ENCODE measurements at places on chromosomes 5 and 9.

- DNase-seq: no peak
These were observed 268.6 kb upstream of the PTGER4 start for GRCh38 chr5:40410964-40411635.

DNA sequence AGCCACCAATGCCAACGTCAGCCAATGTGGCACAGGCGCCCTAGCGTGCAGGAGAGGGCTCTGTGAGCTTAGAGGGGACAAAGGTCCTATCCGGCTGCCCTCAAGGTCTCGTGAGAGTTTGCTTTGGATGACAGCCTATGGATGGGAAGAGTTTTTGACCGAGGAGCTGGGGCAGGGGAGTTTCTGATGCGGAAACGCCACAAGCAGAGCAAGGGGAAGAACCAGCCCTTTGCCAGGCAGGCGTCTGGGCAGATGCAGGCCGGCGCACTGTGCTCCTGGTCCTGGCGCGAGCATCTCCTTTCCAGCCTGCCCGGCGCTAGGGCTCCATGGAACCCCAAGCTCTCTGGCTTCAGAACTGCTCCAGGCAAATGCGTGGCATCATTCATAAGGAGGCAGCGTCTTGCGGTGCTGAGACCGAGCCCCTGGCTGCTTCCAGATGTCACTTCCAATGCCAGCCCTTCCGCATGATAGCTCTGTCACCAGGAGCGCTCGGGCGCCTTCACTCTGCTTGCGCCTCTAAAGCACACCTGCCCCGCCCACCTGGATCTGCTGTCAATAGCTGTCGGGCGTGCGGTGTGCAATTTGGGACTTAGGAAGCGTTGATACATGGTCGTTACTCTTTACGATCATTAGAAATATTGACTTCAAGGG is 374.9 kb upstream of the IRX1 start:
- no peak for DNase-seq

DNA sequence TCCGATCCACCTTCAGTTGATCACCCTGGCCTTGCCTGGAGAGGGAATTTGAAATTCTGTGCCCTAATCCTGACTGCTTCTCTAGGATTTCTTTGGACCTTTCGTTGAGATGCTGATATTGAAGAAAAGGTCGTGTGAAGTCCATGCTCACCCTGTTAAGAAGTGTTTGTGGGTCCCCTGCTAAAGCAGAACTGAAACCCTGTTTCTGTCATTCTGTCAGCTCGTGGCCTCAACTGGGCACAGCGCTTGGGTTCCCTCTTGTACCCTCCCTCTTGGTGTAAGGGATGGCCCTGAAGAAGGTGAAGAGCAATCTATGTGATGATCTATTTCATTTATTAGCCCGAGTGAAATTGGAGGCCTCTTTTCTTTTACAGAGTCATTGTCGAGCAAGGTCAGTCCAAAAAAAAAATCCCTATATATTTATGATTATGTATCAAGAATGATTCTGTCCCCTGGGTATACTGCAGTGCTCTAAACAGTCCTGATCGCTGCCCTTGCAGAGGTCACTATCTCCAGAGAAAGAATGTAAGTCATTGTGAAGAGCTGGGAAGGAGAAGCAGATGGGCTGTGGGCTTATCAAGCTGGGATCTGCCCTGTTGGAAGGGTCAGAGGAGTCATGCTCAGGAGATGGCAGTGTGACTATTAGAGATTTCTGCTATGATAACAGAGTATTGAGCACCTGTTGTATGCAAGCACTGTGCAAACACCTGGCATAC is 56.1 kb downstream of the WWC1 start:
- no peak for DNase-seq

GRCh38 chr5:75363726-75364495 is 26.9 kb downstream of the HMGCR start:
- DNase-seq: no peak

- no peak for DNase-seq
These were observed 99.4 kb downstream of the OXCT1 start for GRCh38 chr5:41770799-41771198.

DNA sequence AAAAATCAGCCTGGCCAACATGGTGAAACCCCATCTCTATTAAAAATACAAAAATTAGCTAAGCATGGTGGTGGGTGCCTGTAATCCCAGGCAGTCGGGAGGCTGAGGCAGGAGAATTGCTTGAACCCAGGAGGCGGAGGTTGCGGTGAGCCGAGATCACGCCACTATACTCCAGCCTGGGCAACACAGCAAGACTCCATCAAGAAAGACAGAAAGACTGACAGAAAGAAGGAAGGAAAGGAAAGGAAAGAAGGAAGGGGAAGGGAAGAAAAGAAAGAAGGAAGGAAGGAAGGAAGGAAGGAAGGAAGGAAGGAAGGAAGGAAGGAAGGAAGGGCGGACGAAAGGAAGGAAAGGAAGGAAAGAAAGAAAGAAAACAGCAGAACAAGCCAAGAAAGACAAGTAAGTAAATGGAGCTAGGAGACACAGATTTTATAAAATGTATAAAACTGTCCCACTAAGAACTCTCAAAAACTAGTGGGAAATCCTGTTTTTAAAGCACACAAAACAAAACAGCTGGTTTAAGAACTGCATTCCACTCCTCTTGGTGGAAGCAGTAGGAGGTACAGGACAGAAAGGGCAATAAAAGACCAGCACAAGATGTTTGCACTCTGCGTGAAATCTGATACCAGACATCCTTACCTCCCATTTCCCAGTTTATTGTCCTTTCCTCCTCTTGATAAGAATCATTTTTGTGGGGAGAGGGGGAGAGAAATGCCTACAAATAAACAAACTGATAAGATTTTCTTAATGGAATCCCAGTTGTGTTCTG is 46.7 kb downstream of the MYO10 start:
- DNase-seq: no peak

- DNase-seq: no peak
These were observed 318.8 kb downstream of the FAM170A start for GRCh38 chr5:119948162-119948561.

DNA sequence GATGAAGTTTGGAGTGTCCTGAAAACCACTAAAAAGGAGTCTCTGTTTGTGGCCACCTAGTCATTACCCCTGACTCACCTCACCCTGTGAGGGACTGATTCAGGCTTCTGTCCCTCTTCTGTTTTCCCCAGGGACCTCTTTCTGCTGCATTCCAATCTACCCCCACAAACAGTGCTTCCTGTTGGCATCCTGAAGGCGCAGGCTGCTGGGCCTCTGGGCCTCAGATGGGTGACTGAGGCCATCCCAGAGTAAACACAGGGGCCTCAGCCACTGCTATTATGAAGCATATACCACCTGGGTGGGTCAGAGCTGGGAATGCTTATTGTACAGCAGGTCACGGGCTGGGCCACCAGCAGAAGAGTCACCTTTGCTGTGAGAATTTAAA is 20.0 kb downstream of the MORN5 start:
- no peak for DNase-seq

DNA sequence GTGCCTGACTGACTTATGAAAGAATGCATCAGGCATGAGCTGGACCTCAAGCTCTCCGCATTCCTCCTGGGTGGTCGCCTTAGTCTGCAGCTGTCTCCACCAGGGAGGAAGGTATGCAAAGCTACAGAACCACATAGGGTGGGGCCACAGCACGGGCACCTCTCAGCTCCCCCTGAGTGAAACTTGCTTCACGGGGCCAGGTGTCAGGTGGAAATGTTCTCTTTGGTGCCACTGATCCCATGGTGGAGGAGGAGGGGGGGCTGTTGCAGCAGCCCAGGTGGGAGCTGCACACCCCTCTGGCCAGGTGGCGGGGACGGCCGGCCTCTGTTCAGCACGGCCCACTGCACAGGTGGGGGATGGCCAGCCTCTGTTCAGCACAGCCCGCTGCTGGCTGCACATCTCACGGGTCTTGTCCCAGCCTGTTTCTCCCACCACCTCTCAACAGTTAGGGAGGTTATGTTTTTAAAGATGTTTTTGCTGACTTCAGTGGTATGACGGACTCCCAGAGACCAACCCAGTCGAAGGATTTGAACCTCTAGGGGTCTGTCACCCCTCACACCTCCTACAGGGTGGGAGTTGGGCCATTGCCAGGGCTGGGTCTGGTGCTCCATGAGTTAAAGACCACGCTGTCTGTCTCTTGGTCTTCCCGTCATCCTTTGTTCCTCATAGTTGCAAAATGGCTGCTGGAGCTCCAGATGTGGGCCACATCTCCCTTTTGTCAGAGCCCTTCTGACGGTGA is 34.3 kb downstream of the MRPL36 start:
- no peak for DNase-seq

DNA sequence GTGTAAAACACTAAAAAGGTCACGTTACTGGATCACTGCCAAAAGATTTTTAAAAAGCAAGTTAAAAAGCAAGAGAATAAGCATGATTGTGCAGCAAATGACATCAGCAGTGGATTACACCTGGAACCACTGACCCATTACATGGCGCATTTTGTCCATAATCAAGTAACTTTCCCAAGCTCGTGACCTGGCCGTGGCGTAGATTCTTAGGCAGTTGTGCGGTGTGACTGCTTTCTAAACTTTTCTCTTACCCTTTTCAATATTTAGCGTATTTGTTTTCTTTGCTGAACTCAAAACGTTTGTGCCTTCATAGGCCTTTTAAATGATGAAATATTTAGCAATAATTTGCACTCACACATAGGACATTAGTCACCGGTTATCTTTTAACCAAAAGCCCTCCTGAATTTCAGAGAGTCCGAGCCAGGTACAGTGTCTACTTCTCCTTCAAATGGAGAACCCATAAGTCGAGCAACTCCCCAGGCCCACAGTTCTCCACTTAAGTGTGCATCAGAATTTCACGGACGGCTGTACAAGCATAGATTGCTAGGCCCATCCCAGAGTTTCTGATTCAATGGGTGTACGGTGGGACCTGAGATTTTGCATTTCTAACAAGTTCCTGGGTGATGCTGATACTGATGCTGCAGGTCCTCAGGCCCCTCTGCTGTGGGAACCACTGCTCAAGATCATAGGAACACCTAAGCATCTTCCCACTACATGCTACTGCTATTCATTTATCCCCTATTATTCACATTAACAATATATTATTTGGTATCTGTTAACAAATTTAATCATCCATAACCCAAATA is 144.4 kb downstream of the GLIS3 start:
- DNase-seq: no peak

DNA sequence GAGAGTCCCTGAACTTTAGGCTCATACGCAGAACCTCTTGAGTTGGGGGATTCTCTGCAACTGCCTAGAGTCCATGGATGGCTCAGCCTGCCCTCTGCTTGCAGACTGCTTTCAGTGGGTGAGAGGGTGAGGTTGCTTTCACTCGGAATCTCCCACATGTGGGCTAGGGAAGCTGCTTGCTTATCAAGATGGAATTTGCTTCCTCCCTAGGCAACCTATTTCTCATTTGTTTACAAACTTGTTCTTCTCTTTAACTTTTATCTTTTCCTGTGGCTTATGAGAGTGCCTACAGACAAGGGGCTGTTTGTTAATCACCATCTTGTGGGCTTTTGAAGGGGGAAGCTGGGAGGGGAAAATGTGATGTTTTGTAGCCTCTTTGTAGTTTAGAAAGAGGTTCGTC is 10.0 kb downstream of the TLE4 start:
- DNase-seq: peak; percentile 18

- DNase-seq: no peak
These were observed 5.1 kb downstream of the TMEM245 start for GRCh38 chr9:109114670-109115069.

- DNase-seq: no peak
These were observed 49.9 kb downstream of the ZFAND5 start for GRCh38 chr9:72315089-72315509.

GRCh38 chr5:15720515-15720914 is 220.5 kb downstream of the FBXL7 start:
- no peak for DNase-seq

GRCh38 chr9:12640016-12640587 is 53.1 kb upstream of the TYRP1 start:
- DNase-seq: no peak

DNA sequence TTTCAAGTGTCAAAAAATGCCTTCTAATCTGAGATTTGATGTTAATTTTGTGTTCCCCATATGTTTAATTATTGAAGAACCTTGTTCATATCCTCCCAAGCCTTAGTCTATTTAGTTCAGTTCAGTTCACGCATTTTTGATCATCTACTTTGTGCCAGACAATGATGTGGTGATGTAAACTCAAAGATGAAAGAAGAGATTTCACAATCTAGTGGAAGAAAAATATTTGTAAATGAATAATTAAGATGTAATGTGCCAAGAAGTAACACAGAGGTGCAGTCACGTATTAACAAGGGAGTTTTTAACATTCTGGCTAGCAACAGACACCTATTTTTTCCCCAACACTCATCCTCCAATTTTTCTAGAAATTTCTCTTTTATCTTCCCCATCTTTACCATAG is 22.1 kb upstream of the KIF2A start:
- no peak for DNase-seq

- no peak for DNase-seq
These were observed 7.7 kb upstream of the XPA start for GRCh38 chr9:97704851-97705250.

- DNase-seq: no peak
These were observed 93.4 kb upstream of the IRX4 start for GRCh38 chr5:1975898-1976765.

DNA sequence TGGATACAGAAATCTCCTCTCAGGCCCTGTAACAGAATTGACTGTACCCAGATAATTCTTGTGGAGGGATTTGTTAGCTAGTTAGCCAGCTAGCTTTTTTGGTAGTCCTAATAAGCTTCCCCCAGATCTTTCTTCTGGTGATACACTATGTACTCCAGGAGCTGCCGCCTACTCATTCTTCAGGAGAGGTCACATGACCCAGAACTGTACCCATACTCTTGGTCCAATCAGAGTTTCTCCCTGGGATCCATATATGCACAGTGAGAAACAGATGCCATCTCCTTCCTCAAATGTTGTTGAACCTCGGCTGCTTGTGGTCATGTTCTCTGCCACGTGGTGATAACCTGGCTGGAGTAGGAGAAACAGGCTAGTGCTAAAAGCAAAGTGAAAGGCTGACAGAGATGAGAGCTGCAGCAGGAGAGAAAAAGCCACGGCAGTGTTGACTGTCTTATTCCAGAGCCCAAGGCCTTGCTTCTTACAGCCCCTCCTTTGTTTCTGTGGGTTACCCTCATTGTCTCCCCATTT is 123.0 kb upstream of the RFX3 start:
- DNase-seq: no peak

DNA sequence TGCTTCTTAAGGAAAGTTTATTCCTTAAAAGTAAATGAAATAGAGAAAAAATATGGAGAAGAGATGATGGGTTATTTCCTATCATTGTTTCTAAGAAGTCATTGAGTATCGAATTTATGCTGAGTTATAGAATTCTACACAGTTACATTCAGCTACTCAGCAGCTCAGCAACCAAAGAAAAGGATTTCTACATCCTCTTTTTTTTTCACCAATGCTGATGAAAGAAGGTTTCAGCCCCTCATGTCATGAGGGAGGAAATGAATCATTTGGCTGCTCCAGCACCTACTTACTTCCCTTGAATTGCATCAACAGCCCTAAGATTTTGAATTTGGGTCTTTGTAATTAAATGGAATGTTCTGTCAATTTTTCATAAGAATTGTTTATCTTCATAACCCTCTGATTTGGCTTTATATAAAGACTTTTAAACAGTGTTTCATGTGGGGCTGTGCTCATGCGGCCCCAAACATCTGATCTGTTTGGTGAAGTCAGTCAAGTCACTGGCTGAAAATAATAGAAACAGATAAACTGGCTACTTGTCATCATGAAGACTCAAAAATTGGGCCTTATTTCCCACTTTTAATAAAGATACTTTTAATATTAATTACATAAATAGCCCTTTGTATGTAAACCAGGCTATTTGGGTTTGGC is 18.5 kb upstream of the SNX2 start:
- peak; percentile 16 for DNase-seq

- DNase-seq: no peak
These were observed 3.5 kb downstream of the BARX1 start for GRCh38 chr9:93951655-93952118.

Measured in stimulated activated naive CD8-positive, alpha-beta T cell treated with anti-CD3 and anti-CD28 coated beads, Interleukin-15, amount 100 ng/mL, for 72 hours (primary cell).